ENCODE measurements at places on chromosomes 5 and 9.

GRCh38 chr9:132077881-132078698, 1.6 kb downstream of the MED27 start:
- H3K36me3 ChIP-seq = no peaks in the 10 kb centered on the region
- DNase-seq = no peak
- no peak overlapping the region for H3K27ac ChIP-seq
- H3K4me1 ChIP-seq = peaks cover 24% of the 10 kb centered on the region

- H3K27ac ChIP-seq = no peak overlapping the region
- H3K4me3 ChIP-seq = no peak overlapping the region
- peaks cover 6% of the 10 kb centered on the region for H3K27me3 ChIP-seq
- DNase-seq = peak; percentile 37
Measured at GRCh38 chr5:171483551-171484135, 64.2 kb downstream of the FGF18 start.

GRCh38 chr9:121362813-121363621, 7.0 kb downstream of the STOM start:
- no peak overlapping the region for H3K27ac ChIP-seq
- no peaks in the 10 kb centered on the region for H3K27me3 ChIP-seq
- no peaks in the 10 kb centered on the region for H3K4me1 ChIP-seq

DNA sequence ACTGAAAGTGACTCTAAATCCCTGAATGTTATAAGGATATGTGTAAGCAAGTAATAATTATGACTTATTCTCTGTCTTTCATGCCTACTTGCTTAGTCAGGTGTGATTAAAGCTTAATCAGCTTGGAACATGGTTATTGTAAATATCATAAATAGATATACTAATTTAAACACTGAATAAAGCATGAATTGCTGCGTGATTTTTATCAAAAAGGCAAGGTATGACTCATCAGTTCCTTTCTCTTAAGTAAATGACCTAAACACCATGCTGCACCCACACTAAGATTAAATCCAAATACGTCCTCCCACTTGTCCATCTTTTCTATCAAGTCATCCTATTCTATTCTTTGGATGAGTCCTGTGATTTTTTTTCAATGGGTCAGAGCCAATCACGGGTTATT, 124.6 kb upstream of the MTAP start:
- H3K4me3 ChIP-seq = no peak overlapping the region
- DNase-seq = no peak
- no peak overlapping the region for H3K27ac ChIP-seq
- peaks cover 9% of the 10 kb centered on the region for H3K4me1 ChIP-seq
- no peaks in the 10 kb centered on the region for H3K36me3 ChIP-seq
- no peaks in the 10 kb centered on the region for H3K27me3 ChIP-seq
